ENCODE measurements at places on chromosomes 3 and 15.

DNA sequence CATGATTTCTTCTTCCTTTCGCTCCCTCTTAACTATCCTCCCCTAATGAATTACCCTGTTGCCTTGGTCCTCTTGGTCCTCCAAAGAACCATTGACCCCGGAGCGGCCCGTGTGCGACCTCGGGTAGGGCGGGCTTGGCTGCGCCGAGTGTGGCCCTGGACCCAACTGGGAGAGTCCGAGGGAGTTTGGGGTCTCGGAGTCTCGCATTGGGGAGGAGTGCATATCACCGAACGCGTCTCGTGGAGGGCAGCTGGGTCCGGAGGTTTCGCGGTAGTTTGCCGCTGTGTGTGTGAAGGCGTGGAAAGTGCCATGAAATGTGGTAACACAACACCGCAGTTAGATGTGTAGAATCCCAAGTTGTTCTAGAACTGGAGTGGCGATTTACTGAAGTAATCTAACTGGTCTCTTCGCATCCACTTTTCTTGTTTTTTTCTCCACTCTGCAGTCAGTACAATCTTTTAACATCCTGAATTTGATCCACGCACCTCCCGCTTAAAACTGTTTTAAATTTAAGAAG is 363 bp downstream of the GTF2E1 start:
- peak; percentile 78 for DNase-seq

DNA sequence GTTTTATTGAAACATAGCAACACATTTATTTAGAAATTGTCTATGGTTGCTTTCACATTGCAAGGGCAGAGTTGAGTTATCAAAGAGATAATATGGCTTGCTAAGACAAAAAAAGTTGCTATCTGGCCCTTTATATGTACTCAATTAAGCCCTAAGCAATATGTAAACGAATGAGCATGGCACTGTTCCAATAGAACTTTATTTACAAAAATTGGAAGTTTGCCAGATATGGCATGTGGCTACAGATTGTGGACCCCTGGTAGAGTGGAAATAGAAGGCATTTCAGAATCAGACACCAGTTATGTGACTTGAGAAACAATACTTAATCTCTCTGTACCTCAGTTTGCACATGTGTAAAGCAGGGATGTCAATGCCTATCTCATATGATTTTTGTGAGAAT is 515.6 kb upstream of the SGO1 start:
- DNase-seq: no peak

GRCh38 chr3:164486150-164486549 is 592.1 kb downstream of the SI start:
- no peak for DNase-seq

DNA sequence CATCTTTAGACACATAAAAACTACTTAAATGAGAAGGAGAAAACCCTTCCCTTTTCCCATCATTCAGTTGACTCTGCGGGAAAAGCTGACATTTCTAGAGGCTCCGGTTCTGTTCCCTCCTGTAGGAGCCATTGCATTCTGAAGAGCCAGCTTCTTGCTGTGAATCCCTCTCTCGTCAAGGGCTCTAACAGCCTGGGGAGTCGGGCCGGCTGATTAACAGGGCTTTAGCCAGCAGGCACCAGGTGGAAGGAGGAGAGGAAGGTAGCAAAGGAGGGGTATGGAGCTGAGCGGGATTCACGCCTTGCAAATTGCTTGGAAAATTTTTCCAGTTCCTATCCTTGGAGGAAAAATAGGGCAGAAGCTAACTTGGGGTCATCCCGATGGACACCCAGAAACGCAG is 108.3 kb upstream of the UBE2E1 start:
- no peak for DNase-seq

DNA sequence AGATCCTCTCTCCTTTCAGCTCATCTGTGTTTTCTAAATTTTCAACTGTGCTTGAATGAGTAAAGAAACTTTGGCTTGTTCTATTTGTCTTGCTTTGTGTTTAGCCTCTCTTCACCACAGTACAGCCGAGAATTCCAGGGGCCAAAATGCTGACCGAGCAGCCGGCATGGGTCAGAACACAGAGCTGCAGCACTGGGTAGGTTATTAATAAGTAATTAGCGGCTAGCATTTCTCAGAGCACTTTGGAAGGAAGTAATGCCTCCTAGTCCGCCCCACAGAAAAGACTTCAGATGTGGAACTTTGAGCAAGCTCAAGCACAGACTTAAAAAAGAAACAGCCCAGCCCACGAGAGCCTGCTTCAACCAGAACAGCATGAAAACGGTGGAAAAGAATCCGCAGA is 343.9 kb downstream of the ARRDC4 start:
- no peak for DNase-seq

- peak; percentile 28 for DNase-seq
Measured at GRCh38 chr3:129482721-129483120, 42.7 kb downstream of the IFT122 start.

DNA sequence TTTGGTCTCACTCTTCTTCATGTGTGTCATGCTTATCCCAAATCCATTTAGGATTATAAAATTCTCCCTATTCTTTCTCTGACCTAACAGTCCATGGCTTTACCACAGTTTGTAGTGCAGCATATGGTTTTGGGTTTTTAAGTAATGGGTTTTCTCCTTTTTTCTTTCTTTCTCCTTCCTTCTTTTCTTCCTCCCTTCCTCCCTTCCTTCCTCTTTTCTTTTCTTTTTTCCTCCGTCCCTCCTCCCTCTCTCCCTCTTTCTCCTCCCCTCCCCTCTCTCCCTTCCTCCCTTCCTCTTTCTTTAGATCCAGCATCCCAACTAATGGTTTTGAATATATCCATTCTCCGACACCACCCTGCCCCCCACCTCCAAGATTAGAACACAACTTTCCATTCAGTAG is 118.9 kb downstream of the RBPMS2 start:
- no peak for DNase-seq

- no peak for DNase-seq
Measured at GRCh38 chr3:74009961-74010844, 385.5 kb upstream of the PDZRN3 start.

DNA sequence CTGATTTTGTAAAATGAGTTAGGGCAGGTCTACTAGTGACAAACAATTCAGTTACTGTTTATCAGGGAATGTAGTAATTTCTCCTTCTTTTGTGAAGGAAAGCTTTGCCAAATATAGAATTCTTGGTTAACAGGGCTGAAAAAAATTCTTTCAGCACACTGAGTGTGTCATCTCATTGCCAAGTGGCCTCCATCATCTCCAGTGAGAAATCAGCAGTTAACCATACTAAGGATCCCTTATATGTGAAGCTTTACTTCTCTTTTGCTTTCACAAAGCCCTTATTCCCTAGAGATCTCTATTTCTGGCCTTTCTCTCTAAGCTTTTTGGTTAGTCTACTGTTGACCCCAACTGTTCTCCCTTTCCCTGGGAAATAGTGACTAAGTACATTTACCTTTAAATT is 269.1 kb downstream of the SCAPER start:
- DNase-seq: no peak

GRCh38 chr3:9169956-9170850 is 79.2 kb downstream of the SRGAP3 start:
- DNase-seq: no peak

DNA sequence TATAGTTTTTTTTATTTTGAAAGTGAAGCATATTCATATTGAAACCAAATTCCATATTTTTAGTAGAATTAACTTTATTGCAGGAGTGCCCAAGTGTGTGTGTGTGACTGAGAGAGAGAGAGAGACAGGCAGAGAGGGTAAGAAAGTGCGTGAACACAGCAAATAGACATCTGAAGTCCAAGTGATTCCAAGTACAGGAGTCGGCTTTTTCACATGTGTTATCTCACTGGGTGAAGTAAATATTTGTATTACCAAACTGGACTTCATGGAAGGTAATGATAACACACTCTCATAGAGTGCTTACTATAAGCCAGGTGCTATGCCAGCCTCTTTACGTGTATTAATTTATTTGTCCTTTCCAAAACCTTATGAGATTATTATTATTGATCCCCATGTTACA is 12.0 kb downstream of the PARP14 start:
- no peak for DNase-seq

DNA sequence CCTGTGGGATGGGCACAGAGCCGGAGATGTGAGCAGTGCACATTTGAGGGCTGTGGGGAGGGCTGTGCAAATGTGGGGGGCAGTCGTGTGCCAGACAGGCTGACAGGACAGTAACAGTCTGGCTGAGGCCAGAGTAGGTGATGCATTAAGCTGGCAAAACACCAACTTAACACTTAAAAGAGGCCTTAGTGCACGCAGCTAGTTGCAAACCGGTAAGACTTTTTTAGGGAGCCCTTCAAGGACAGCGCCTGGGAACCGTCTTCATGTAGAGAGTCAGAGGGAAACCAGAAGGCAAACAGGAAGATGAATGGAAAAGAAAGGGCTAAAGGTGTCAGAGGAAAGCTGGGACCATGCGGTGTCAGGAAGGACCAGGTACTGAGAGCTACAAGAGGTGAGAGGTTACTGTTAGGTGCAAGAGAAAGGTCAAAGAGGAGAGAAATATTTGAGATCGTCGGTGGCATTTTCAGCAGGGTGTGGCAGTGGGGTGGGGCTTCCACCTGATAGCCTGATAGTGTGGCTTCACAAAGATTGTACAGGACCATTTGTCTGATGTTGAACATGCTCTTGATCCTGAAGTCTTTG is 30.0 kb upstream of the CHD2 start:
- peak; percentile 58 for DNase-seq

Measured in erythroblast (primary cell).